ENCODE measurements at places on chromosomes 5 and 9.

DNA sequence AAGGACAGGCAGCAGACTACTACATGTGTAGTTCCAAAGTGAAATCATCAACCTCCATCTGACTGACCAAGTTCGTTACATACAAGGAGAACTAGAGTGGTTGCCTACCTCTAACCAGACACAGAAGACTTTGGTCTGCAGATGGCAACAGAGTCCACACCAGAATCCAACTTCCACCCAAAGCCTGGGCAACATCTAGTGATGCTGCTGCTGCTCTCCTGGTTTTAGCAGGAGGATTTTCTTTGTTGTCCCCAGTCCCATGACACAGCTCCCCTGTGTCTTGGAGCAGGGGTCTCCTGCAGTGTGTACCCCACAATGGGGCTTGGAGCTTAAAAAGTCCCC, 46.4 kb upstream of the APC start:
- DNase-seq = no peak

DNA sequence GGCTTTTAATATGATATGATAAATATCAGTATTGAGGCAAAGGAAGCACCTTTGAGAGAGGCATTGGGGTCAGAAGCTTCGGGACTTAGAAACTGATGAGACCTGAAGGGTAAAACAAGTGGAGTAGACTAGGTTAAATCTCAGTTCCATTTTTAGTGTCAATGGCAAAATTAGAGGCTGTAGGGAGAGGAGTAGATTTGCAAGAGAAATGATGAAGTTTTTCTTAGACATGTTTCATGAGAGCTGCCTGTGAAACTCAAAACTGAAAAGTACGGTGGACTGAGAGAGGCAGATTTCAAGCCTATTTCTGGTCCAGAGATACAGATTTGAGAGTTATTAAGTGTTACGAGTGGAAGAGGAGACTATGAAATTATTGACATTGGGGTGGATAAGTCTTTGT, 278.5 kb downstream of the TAF11L14 start:
- no peak for DNase-seq

GRCh38 chr5:56176871-56177533, 56.1 kb downstream of the ANKRD55 start:
- peak; percentile 3 for DNase-seq

DNA sequence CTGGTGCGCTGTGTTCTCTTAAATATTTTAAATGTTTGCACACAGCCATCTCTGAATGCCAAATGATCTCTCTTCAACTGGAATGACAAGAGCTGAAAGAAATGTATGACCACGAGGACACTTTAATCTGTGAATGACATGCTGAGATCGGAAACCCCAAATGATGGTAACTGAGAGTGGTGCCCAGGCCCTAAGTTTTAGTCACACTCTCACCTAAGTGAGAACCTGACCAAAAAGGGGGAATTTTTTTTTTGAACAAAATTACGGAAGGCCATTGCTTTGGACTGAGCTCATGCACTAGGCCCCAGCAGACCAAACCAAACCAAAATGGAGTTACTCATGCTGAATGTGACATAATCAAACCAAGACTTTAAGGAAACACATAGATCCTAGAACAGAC, 167.1 kb upstream of the TUT7 start:
- no peak for DNase-seq

- no peak for DNase-seq
Measured at GRCh38 chr9:110106661-110107060, 101.3 kb downstream of the C9orf152 start.

DNA sequence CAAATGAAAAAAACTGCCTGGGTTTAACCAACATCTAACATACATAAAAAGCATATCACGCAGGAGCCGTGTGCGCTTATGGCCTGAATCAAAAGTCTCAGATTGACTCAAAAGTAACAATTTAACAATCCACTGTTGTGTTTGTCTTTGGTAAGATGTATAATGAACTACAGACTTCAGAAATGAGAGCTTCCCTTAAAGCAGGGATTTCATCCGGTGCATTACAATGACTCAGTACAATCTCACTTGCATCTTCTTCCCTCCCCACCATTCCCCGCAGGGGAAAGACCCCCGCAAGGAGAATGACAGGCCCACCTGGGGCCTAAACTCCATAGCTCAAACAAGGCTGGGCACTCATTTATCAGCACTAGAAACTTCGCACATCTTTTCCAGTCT, 1.4 kb downstream of the ZFR start:
- no peak for DNase-seq

GRCh38 chr5:80125022-80125961, 90.1 kb downstream of the THBS4 start:
- no peak for DNase-seq

- no peak for DNase-seq
Measured at GRCh38 chr5:38536968-38537367, 19.5 kb downstream of the LIFR start.

- DNase-seq = no peak
Measured at GRCh38 chr9:122444041-122444733, 33.5 kb downstream of the OR1J1 start.

DNA sequence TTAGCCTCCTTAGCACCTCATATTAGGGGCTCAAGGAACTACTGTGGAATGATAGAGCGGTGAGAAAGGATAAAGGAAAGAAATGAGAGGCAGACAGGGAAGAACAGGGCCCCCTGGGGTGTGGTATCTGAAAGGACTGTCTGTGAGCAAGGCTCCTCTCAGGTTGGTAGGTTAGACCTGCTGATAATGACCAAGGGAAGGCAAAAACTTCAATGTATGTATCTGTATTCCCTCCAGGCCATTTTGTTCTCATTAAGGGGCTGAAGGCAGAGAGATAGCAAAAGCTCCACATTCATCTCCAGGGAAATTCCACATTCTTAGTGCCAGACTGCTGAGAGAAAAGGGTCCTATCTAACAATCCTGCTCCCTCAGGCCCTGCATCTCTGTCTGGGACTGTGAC, 28.6 kb downstream of the TRIM32 start:
- no peak for DNase-seq

DNA sequence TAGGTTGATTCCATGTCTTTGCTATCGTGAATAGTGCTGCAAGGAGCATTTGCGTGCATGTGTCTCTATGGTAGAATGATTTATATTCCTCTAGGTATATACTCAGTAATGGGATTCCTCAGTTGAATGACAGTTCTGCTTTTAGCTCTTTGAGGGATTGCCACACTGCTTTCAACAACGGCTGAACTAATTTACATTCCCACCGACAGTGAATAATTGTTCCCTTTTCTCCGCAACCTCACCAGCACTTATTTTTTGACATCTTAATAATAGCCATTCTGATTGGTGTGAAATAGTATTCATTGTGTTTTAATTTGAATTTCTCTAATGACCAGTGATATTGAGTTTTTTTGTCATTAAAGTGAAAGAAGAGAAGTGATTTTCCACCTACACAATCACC, 18.5 kb downstream of the IFNA5 start:
- no peak for DNase-seq

- DNase-seq = no peak
Measured at GRCh38 chr5:120765189-120765588, 301.1 kb downstream of the PRR16 start.

GRCh38 chr5:149082271-149082670, 19.4 kb upstream of the SH3TC2 start:
- DNase-seq = no peak

DNA sequence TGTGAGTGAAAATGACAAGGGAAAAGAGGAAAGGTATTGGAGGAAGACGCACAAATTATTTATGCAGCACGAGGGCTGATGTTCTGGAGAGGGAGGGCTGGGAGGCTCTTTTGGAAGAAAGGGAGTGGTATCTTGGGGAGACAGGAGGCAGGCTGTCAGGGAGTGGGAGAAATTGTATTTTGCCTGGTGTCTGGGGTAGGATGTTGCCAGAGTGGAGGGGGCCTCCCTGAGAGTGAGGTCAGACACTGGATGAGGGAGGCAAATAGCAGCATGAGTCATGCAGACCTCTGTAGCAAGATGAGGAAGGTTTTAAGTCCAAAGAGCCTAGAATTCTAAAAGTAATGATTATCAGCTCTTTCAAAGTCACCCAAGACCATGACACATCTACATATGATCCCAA, 158.0 kb downstream of the DMRT2 start:
- no peak for DNase-seq

DNA sequence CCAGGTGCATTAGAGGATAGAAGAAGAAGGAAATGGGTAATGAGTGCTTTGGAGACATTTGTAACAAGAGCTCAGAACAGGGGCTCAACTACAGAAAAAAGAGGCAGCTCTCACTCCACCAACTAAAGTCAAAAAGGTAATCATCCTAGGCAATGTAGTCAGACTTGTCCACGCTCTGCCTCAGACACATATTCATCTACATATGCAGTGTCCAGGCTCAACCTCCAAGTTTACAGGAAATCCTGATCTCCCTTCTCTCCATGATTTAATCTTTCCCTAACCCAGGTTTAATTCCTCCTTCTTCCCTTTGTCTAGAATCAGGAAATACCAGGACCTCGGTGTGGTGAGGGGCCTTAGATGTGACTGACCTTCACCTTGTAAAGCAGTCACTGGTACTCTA, 65.7 kb upstream of the SELENOP start:
- no peak for DNase-seq

GRCh38 chr5:116137544-116138378, 52.9 kb downstream of the COMMD10 start:
- no peak for DNase-seq

GRCh38 chr9:3398232-3398648, 127.6 kb downstream of the RFX3 start:
- DNase-seq = no peak

GRCh38 chr5:108728566-108729241, 19.0 kb upstream of the FER start:
- DNase-seq = no peak

DNA sequence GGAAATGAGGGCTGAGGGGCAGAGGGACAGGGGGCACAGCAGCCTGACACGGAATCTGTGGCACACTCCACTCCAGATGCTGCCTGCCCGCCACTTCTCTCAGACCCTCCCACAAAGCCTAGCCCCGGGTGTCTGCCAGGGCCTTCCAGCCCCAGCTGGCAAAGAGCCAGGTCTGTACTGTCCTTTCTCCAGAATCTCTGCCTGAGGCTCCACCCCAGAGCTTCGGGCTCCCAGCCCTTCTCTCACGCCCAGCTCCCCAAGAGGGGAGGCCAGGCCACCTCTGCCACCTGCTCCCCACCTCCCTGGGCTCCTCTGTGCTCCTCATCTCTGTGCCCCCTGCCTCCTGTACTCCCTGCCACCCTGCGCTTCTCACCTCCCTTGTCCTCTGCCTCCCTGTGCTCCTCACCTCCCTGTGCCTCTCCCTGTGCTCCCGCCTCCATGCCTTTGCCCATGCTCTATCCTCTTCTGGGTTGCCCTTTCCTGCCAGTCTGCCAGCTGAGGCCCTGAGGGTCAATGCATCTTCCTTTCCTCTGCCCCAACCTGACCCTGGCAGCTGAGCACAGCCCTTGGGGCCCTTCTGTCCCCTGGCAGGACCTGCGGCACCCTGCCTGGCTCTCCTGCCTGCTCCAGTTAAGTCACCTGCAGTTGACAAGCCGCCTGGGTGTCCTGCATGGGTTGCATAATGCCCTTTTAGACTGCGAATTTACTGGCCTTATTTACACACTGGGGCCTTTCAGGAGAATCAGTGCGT, 36.4 kb downstream of the RASGEF1C start:
- DNase-seq = no peak

GRCh38 chr9:107639426-107639825, 149.9 kb upstream of the KLF4 start:
- DNase-seq = no peak

GRCh38 chr5:129379406-129379805, 80.7 kb upstream of the ADAMTS19 start:
- DNase-seq = no peak

DNA sequence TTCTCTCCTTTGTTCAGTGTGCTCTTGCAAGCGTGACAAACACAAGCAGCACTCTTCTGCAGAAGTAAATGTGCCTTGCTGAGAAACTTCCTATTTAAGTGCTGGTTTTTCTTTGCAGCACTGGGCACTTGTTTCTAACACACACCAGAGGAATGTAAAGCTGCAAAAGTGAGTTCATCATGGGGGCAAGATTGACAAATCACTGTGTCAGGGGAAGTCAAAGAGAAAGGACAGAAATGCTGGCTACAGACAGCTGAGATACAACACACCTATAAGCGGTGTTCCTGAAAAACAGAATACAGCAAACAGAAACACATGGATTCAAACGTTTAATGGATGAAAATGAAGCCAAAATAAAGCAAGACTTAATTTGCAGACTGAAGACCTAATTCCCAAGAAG, 19.6 kb downstream of the ROR2 start:
- DNase-seq = no peak

- DNase-seq = no peak
Measured at GRCh38 chr5:101829255-101829654, 466.8 kb downstream of the SLCO4C1 start.
